Renal cortical epithelial cell (primary cell): ENCODE measurements at places on chromosomes 4 and X.

GRCh38 chr4:51858605-51859202 lies 15.8 kb downstream of the DCUN1D4 start:
- DNase-seq: peak; percentile 33

- peak; percentile 100 for DNase-seq
Measured at GRCh38 chr4:13920901-13921300, 293.4 kb upstream of the BOD1L1 start.

GRCh38 chr4:132818091-132818490 lies 331.0 kb upstream of the PCDH10 start:
- no peak for DNase-seq

- peak; percentile 56 for DNase-seq
Measured at GRCh38 chr4:102174719-102175189, 170.5 kb downstream of the SLC39A8 start.

- DNase-seq: peak; percentile 70
Measured at GRCh38 chr4:48570646-48571220, 80.7 kb downstream of the ZAR1 start.

DNA sequence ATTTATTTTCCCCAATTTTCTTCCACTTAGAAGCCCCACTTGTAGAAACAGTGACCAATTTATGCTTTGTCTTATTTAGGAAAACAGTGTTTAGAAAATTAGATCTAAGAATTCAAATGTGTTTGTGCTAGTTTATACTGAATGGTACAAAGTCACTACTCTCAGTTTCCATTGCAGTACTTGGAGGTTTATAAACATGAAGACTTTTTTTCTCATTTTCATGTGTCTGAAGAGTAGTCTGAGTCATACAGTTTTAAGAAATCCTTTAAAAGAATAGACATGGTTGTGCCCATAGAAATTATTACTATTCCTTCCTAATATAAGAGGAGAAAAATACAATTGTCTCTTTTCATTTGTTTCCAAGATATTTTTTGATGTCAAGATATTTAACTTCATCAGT lies 458.7 kb downstream of the NAF1 start:
- DNase-seq: no peak

DNA sequence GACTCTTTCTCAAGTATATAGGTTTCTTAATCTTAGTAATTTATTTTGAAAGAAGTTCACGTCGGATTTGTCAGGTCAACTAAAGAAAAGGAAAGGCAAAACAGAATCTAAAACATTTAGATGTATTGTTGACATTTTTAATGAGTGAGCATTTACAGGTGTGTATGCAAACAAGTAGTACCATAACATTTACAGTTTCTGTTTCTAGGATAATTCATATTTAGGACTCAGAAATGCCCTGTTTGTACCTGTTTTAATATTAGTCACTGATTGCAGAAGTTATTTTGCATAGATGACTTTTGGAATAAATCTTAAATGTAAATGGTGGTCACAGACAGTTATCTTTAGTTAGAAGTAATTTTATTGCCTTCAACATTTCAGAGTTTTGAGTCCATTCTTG lies 151.3 kb upstream of the NUDT6 start:
- no peak for DNase-seq

GRCh38 chr4:62531264-62531663 lies 1331.1 kb downstream of the ADGRL3 start:
- DNase-seq: no peak

GRCh38 chr4:98383431-98384106 lies 122.4 kb downstream of the RAP1GDS1 start:
- peak; percentile 15 for DNase-seq

GRCh38 chr4:15077969-15078368 lies 75.7 kb downstream of the CPEB2 start:
- DNase-seq: peak; percentile 38

DNA sequence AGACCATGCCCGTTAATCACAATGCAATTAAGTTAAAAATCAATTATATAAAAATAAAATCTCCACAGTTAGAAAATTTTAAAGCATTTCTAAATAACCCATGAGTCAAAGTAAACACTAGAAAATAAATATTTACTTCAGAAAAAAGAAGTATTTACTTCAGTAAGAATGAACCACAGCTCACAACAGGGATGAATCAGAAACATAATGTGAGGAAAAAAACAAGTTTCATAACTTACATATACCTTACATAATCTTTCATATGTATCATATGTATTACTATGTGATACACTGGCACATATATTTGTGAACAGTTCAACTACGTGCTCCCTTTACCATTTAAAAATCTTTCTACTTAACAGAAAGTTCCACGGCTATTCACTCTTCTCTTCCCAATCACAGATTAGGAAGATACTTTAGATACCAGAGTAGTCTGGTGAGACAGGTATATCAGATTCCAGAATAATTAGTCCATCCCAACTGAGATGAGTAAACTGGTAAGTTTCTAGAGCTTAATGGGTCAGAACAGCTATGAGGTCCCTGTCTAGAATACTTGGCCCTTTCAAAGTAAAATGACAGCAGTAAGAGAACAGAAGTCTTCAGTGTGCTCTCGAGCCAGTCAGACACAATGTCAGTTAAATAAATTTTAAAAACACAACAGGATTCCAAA lies 70.3 kb downstream of the SH3RF1 start:
- DNase-seq: no peak

DNA sequence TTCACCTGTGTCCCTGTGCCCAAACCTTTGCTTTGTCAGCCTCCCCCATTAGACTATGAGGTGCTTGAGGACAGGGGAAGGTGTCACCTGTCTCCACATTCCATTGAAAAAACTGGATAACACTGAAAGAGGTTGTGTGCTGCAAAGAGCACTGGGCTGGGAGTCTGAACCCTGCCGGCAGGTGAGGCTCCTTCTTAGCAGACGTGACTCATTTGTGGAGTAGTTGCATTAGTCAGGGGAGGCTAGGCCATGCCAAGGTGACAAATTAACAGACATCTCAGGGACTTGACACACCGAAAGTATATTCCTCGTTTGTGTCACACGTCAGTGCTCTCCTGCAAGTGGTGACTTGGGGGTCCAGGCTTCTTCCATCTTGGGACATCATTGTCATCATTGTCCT lies 95.9 kb upstream of the STX18 start:
- peak; percentile 31 for DNase-seq

DNA sequence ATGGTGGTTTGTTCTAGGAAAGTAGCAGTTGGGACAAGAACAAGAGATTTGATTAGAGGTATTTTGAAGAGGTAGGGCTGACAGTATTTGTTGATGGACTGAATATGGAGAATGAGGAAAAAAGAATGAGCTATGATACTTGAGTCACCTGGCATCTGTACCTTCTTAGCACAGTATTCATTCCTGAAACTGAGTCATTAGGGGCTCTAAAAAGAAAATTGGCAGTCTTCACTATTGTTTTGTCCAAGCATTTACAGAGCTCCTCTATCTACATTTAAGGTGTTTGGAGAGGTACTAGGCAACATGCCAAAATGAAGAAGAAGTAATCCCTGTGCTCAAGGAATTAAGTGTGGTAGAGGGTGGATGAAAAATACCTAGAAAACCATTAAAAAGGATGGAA lies 165.8 kb downstream of the SHROOM4 start:
- DNase-seq: peak; percentile 47

DNA sequence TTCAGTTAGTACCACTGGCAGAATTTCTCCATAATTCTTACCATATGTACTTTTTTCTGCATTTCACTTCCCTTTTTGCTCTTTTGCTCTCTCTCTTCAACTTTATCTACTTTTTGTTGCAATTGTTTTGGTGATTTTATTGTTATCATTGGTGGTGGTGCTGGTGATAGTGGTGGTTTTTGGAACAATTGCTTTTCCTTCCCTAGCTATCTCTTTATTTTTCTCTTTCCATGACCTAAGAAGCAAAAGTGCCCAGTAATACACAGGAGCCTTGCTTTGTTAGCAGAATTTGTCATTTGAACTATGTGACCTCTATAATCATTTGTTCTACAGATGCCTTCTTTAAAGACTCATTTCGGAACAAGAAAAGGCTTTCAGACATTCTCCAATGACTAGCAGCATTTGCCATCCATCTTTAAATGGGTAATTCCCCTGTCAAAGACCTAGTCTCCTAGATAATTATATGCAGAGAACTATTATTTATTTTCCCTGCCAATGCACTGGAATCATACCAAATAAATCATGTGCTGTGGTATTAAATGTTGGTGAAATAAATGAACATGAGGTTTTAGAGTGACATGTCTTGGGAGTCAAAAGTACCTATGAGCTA lies 154.5 kb downstream of the GASK1B start:
- DNase-seq: no peak

- DNase-seq: no peak
Measured at GRCh38 chrX:63514569-63515080, 163.5 kb upstream of the SPIN4 start.

- DNase-seq: no peak
Measured at GRCh38 chr4:10721616-10722015, 37.0 kb upstream of the CLNK start.

DNA sequence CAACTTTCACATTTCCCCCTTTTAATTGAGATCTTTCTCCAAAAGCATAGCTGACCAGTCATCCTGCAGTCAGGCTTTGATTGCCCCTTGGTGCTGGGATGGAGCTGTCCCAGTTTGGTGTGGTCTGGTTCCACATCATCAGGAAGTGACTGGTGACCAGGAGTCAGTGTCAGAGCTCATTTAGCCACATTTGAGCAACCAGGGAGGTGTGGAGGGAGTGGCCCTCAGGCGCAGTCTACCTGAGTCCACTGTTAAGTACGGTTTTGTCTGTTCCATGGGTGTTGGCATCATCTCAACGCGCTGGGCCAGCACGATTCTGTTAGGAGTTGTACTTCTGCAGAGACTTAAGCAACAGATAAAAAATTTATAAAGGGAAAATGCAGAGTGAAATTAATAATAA lies 52.6 kb downstream of the RGS12 start:
- no peak for DNase-seq

DNA sequence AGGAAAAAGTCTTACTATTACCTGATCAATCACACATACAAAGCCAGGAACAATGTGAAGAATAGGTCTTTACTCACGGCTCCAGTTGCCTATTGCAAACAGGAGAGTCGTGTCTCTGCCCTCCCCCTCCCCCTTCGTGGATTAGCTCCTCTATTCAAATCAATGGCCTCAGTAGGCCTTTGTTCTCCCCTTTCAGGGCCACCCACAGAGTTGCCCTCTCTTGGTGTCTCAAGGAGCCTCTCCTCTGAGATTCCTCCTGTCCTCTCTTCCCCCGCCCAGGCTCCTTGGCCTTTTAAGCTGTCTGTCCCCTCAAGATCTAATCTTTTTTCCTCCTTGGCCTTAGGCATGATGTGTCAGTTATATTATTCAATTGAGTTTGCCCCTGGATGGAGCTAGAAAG lies 107.2 kb upstream of the NALF2 start:
- no peak for DNase-seq

- no peak for DNase-seq
Measured at GRCh38 chrX:68304602-68305001, 128.7 kb downstream of the OPHN1 start.

DNA sequence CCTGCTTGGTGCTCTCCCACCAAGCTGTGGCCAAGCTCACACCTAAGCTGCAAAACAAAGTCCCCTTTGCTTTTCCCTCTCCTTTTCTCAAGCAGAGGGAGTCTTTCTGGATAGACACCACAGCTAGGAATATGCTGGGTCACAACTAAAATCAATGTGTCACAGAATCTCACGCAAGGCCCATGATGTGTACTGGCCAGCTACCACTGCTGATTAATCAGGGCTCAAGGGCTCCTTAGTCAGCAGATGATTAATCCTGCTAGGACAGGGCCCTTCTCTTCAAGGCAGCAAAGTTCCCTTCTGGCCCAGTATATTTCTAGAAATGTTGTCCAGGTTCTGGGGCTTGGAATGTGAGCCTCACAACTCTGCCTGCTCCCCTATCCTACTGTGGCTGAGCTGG lies 32.0 kb upstream of the TENT5D start:
- DNase-seq: no peak

DNA sequence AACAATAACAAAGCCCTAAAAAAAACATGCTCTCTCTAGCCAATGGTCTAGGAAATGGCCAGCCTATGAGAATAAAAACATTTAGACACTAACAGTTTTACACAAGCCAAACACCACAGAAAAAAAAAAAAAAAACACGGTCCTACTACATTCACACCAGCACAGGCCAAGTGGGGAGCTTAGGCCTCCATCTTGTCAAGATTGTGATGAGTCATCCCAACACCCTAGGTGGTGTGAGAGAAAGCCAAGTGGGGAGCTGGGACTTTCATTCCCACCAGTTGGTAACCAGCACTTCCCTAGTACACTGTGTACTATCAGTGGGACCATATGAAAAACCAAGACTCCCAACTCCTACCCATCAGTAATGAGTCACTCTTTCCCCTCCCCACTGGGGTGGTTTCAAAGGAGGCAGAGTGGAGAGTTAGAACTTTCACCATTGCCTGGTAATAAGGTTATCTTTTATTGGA lies 95.6 kb downstream of the ADAMTS3 start:
- peak; percentile 29 for DNase-seq

GRCh38 chr4:75254745-75255144 lies 259.5 kb downstream of the RCHY1 start:
- no peak for DNase-seq

DNA sequence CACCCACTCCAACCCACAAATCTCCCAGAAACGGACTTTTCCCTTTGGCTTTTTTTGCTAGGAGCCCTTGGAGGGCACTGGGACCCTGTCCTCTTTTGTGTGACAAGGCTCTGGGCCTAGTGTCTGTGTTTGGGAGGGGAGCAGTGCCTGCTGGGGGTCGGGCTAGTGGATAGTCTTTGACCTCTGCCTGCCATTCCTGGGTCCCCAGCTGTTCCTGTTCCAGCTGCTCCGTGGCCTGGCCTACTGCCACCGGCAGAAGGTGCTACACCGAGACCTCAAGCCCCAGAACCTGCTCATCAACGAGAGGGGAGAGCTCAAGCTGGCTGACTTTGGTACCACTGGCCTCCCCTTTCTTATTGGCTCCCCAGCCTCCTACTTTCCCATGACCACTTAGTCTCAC lies 6.7 kb upstream of the USP11 start:
- DNase-seq: no peak

DNA sequence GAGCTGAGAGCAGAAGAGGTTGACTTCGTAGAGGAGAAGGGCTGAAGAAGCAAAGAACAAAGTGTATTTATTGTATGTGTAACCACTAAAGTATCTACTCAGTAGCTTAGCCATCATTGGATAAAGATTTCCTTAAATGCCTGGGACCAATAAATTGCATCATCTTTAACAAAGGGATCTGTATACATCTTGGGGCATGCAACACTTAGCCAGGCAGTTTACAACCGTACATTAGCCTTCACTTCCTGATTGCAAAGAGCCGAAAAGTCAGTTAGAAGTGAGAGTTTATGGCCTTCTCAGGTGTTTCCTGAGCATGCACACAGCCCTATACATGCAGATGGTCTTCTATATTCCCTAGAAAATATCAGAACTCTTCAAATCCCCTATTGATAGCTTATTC lies 68.0 kb upstream of the MAGED1 start:
- no peak for DNase-seq
